ENCODE measurements at places on chromosomes 11 and 22.

- DNase-seq = no peak
Measured at GRCh38 chr22:40975366-40975765, 24.2 kb downstream of the RBX1 start.

GRCh38 chr22:45211848-45212247, 28.8 kb downstream of the KIAA0930 start:
- DNase-seq = no peak

DNA sequence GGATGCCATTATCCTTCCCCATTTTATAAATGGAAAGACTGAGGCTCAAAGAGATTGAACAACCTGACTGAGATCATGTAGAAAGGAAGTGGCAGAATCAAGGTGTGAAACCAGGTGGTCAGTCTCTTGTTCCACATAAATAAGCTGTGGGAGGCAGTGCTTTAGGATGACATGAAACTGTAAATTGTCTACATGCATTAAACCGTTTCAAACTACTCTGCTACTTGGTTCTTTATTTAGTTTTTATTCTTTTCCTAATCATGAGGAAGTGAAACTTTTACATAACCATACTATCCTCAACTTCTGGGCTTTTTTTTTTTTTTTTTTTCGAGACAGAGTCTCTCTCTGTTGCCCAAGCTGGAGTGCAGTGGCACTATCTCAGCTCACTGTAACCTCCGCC, 34.9 kb downstream of the CADM1 start:
- DNase-seq = no peak

DNA sequence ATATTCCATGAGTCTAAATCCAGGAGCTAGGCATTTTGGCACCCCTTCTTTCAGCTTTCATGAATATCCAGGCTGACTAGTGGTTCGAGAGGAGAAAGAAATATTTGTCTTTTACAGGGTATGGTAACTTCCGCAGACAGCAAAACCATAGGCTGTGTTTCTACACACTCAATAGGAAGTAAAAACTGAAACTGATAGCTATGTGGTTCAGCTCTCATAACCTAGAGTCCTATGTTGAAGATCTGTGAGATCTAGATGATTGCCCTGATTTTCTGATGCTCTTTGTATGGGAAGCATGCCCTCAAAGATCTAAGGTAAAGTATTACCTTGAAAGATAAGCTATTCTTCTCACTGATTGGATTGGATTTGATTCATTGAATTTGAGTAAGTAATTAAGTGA, 118.3 kb downstream of the CD44 start:
- DNase-seq = no peak

GRCh38 chr22:36068776-36069344, 40.2 kb upstream of the RBFOX2 start:
- no peak for DNase-seq

- no peak for DNase-seq
Measured at GRCh38 chr22:17990147-17990546, 34.2 kb downstream of the MICAL3 start.

GRCh38 chr11:124987096-124987495, 33.1 kb downstream of the CCDC15 start:
- no peak for DNase-seq

DNA sequence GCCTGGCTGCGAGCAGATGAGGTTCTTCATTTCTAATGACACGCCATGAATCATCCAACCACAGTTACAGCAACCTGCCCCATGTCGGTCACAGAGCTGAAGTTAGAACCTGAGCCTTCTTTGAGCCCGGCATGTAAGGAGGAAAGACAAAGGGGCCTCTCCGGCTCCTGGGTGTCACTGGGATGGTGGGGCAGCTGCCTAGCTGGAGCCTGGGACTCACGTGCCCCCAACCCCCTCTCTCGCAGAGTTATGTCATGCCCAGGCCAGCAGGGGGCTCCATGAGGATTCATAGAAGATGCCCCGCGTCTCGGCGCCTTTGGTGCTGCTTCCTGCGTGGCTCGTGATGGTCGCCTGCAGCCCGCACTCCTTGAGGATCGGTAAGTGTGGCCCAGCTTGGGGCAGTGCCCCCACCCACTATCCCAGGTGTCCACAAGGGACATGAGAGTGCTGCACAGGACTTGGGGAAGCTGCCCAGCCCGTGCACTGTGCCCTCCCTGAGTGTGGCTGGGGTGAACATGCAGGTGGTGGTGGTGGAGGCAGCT, 148.5 kb downstream of the GRIK4 start:
- DNase-seq = no peak

Measured in NCI-H2227 treated with DMSO at 0.1 percent for 48 hours (cell line).